Hematopoietic multipotent progenitor cell (in vitro differentiated cells): ENCODE measurements at places on chromosomes 3 and 15.

GRCh38 chr15:31153531-31153930 is 52.0 kb upstream of the TRPM1 start:
- DNase-seq, result no peak

- DNase-seq, result peak; percentile 35
Observed at GRCh38 chr3:152323834-152324233, 55.1 kb downstream of the MBNL1 start.

- DNase-seq, result no peak
Observed at GRCh38 chr15:70358011-70358819, 260.5 kb upstream of the TLE3 start.

- DNase-seq, result no peak
Observed at GRCh38 chr3:186138272-186138981, 29.5 kb upstream of the ETV5 start.

- no peak for DNase-seq
Observed at GRCh38 chr3:18771931-18772330, 346.8 kb upstream of the SATB1 start.
